Right cardiac atrium (tissue), 5 donors: ENCODE measurements at places on chromosomes 7 and 10. TPM values are rescaled to one million over a fixed set of nuclear protein-coding genes. Genes with fewer than 3 reads are reported as not detected.

- DNase-seq, result no peak
Measured at GRCh38 chr10:125734823-125735222, 15.3 kb downstream of the EDRF1 start.

- no peak for DNase-seq
Measured at GRCh38 chr7:46685051-46685450, 764.0 kb upstream of the IGFBP3 start.

DNA sequence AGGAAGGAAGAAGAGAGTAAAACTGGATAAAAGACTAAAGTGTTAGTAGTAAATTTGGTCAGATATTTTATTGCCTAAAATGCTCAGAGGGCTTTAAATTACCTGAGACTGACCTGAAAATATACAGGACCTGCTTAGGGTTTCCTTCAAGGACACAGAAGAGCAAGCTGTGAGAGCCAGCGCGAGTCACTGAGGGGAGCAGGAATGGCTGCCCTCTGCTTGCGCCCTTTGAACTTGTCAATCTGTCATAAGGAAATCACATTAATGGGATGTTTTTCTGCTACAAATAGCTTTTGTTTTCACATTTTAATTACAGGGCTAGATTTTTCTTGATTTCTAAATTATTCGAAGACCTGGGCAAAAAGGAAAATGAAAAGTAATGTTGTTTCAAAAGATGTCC, 26.9 kb downstream of the DNAJB9 start:
- DNase-seq, result no peak

GRCh38 chr10:48389272-48389671, 82.8 kb downstream of the MAPK8 start:
- no peak for DNase-seq

- no peak for DNase-seq
Measured at GRCh38 chr7:17299483-17299991, 1.1 kb downstream of the AHR start.

DNA sequence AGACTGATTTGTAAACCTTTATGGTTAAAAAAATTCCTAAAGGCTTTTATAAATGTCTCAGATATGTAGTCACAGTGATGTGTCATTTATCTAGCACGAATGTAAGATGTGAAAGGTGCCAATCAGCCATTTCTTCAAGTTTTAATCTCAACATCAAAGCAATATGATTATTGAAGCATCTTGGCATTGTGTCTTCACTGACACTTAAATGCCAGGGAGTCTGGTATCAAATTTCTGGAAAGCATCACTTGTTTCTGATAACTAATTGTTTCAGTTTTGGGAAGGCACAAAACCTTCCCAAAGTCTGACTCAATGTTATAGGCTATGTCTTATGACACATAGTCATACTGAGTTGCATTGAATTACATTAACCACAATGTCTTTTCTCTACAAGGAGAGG, 492.0 kb upstream of the CNTNAP2 start:
- no peak for DNase-seq

GRCh38 chr10:103710490-103710889, 144.9 kb downstream of the SH3PXD2A start:
- DNase-seq, result no peak

GRCh38 chr7:136976504-136977251, 108.2 kb downstream of the CHRM2 start:
- no peak for DNase-seq

DNA sequence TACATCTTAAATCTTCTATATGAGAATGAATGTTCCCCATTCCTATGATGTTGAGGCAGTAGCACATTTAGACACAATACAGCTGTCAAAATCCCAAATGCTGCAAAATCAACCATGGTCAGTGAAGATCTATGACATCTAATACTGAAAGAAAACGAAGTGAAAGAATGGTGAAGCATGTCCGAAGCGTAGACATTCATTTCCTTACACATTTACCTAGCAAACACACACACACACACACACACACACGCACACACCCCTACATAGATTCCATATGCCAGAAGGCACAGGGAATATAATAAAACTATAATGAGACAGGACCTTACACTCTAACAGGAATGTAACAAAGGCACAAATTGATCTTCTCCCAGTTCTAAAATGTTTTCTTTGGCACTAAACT, 32.5 kb downstream of the CCDC6 start:
- no peak for DNase-seq

DNA sequence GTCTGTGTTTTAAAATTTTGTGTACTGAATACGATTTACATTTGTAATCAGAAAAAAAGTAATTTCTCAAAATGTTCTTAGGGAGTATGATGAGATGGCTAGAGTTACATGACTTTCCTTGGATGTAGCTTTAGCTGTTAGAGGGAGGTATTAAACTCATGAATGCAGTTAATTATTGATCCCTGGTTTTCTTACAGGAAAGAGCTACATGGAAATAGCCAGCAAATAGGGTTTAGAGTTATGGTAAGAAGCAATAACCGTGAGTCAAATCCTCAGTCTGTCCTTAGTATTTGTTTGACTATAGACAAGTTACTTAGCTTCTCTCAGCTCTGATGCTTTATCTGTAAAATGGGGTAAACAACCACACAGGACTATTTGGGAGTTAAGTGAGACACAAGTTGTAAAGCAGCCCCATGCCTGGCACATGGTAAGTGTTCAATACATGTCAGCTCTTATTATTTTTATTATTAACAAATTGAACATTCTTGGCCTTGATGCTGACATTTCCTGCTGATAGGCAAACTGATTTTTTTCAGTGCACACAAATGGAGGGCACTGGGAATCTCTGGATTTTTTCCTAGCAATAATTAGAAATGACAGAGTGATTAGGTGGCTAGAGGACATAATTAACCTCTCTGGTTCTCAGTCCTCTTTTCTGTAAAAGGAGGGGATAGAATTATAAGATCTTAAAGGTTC, 204.5 kb upstream of the PHYHIPL start:
- no peak for DNase-seq

DNA sequence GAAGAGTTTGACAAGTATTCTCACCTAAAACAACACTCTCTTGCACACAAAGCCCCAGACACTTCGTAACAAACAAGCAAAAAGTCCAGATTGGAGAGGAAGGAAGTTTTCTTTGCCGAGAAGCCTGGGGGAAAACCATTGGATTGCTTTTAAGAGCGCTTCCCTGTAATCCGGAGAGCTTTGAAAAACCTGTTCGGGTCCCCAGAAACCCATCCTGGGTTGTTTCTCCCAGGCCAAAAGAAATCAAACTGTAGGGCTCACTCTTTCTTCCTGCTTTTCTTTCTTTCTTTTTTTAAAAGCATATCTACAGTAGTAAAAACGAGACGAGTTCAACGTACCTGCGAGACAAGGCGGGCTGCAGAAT, 655 bp downstream of the SP8 start:
- no peak for DNase-seq

GRCh38 chr7:99525713-99526440, 21.4 kb downstream of the ZKSCAN5 start:
- no peak for DNase-seq

- no peak for DNase-seq
Measured at GRCh38 chr7:80839855-80840254, 79.0 kb downstream of the SEMA3C start.

WASHC2A gene
- total RNA-seq, result 102 TPM

WEE2 gene
- not detected for total RNA-seq

CPVL gene
- total RNA-seq, result 10.4 TPM
